ENCODE measurements at places on chromosomes 3 and 15.

- no peak for DNase-seq
Observed at GRCh38 chr15:101293122-101293521, 1.9 kb downstream of the SNRPA1 start.

DNA sequence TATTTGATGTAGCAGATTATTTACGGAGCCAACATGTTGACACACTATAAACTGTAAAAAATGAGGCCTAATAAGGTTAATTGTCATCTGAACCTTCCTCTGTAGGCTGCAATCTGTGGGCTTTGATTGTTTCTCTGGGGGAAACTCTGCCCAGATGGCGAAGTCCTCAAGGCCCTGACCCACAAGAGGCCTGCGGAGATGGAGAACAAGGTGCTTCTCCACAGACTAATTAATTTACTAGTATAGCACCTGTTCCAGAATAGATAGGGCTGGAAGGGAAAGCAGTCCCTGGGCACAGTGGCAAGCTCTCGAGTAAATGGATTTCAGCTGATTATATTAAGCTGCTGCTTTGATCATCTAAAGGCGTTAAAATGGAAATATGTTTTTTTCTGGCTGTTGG lies 338.8 kb upstream of the DNAJC19 start:
- no peak for DNase-seq

DNA sequence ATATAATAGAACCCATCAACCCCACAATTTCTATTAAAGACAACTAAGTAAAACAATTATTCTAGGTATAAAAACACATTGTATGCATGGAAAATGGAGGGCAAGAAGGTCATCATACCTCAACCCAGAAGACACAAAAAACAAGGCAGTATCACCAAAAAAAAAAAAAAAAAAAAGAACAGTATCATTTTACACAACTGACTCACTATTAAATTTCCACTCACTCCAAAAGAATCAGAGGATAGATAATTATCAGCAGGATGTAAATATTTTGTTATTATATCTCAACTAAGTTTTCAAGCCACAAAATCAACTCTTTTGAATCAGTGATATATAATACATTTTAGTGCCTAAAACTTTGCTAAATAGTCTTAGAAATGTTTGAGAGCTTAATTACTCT lies 55.0 kb downstream of the CLASP2 start:
- DNase-seq: no peak

- DNase-seq: no peak
Observed at GRCh38 chr3:58164199-58164879, 46.4 kb downstream of the DNASE1L3 start.

DNA sequence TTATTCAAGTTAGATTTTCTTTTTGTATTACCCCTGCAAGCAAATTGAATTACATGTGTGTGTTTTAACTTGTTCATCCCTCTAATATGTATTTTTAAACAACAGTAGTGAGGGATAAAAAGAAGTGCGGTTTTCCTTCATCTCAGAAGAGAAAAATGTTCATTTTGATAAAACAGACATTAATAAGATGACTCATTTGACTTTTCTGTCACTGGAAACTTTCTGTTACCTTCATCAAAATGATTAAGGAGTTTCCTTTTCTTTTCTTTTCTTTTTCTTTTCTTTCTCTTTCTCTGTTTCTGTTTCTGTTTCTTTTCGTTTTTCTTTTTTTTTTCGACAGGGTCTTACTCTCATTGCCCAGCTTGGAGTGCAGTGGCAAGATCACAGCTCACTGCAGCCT lies 53.0 kb downstream of the ECT2 start:
- peak; percentile 21 for DNase-seq

DNA sequence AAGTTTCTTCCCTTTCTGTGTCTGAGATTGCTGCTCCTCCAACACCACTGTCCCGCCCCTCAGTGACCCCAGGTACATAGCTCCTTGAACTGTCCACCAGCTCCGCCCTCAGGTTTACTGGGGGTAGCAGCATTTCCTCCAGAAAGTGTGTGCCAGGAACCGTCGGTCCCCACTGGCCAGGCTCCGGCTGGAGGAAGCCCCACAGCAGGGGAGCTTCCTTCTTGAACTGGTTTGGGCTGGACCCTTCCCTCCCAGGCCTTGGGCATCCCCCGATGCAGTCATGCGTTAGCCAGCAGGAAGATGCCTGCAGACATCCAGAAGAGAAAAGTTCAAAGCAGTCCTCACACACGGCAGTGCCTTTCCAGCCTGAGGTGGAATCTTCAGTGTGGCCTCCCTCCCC lies 19.7 kb downstream of the PAK6 start:
- DNase-seq: no peak
